ENCODE measurements at places on chromosomes 2 and 18.

DNA sequence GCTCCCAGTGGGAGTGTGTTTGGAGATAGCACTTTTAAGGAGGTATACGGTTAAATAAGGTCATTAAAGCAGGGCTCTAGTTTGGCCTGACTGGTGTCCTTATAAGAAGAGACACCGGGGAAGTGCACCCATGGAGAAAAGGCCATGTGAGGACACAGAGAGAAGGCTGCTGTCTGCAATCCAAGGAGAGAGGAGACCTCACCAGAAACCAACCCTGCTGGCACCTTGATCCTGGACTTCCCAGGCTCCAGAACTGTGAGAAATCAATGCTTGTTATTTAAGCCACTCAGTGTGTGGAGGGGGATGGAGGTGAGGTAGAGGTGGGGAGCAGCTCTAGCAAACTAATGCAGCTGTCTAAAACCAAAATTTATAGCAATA is 62.0 kb downstream of the RPL31 start:
- H3K4me3 ChIP-seq, result no peak overlapping the region
- H3K36me3 ChIP-seq, result peaks cover 3% of the 10 kb centered on the region
- peaks cover 2% of the 10 kb centered on the region for H3K27me3 ChIP-seq

- H3K4me3 ChIP-seq, result no peak overlapping the region
- no peaks in the 10 kb centered on the region for H3K27me3 ChIP-seq
These were observed 90.5 kb upstream of the FN1 start for GRCh38 chr2:215526341-215526740.

DNA sequence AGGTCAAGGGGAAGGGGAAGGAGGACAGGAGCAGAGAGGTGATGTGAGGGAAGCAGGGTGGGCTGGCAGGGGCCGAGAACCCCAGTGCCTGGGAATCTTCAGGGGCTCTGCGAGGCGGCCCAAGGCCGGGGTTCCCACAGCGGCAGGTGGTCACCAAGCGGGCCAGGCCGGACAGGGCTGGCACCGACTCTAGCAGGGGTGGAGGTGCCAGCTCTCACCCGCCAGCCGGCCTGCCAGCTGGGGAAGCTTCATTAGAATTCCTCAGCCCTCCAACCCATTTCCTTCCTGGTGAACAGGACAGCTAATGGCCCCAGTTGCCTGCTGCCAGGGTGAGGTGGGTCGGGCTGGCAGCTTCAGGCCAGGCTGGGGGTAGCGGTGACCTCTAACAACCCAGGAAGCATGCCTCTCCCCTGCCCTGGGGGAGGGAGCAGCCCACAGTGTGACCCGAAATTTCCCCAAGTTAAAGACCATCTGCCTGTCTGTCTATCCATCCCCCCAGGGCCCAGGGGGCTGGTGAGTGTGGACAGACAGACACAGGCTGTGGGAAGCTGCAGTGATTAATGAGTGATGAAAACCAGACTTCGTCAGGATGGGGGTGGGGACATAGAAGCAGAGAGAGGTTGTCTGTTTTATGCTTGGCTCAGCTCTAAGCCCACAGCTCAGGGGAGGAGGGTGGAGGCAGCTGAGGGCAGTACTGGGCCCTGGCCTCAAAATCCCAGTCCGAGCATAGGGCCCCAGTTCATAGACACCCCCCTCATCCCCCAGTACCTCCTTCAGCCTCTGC is 144.1 kb downstream of the ZFP36L2 start:
- no peak overlapping the region for H3K27ac ChIP-seq
- H3K27me3 ChIP-seq, result peaks cover 2% of the 10 kb centered on the region
- DNase-seq, result no peak
- no peaks in the 10 kb centered on the region for H3K36me3 ChIP-seq

DNA sequence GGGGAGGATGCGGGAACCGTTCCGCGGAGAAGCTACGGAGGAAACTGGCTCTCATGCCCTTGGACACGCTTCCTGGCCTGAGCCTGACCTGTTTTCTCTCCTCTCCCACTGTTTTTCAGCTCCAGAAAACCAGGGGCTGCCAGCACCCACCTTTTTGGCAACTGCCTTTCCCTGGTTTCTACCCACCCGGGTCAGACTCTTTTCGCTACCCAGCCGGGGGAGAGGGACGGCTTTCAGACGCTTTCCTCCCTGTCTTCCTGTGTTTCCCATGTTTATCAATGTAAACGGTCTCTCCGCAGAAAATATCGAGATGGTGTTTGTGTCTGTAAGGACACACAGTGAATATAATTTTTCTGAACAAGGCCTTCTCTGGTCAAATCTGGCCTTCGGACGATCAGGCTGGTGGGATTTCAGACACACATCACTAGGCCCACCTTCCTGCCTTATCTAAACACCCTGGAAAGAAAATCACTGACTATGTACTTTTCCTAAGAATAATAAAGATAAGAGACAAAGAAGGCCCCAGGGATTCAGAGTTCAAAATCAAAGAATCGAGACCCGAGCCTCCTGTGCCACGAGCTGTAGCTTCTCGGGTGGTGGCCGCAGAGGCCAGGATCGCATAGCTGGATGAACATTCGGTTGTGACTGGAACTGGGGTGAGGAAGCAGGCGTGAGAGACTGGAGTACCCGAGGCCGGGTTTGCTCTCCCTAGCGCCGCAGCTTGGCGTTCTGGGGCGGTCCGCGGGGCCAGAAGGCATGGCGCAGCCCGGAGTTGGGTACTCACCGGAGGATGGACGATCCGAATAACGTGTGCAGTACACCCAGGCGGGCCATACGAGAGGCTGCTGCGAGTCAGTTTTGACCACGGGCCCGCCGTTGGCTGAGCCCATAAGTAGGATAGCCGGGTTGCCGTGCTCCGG is 1.7 kb downstream of the EN1 start:
- H3K36me3 ChIP-seq, result no peaks in the 10 kb centered on the region
- peak overlapping the region; percentile 71 for H3K4me3 ChIP-seq
- no peak overlapping the region for H3K27ac ChIP-seq
- peaks cover 51% of the 10 kb centered on the region for H3K27me3 ChIP-seq
- DNase-seq, result no peak

DNA sequence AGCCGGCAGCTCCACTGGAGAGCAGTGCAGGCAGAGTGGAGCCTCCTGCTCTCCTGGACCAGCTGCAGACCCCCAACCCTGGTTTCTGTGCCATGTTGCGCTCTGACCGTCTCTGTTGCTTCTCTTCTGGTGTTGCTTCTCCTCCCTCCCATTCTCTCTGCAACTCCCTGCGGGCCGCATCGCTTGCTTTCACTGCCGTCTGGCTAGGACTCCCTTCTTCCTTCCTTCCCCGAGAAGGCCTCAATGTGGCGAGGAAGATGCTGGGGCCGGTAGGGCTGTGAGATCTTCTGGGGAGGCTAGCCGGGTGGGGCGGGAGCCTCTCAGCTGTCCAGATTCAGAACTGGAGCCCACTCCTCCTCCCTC is 6.2 kb downstream of the DNAJB2 start:
- peaks cover 24% of the 10 kb centered on the region for H3K4me1 ChIP-seq
- H3K36me3 ChIP-seq, result no peaks in the 10 kb centered on the region
- no peak for DNase-seq
- H3K27ac ChIP-seq, result peak overlapping the region; percentile 41
- peak overlapping the region; percentile 55 for H3K4me3 ChIP-seq
- H3K27me3 ChIP-seq, result peaks cover 1% of the 10 kb centered on the region

DNA sequence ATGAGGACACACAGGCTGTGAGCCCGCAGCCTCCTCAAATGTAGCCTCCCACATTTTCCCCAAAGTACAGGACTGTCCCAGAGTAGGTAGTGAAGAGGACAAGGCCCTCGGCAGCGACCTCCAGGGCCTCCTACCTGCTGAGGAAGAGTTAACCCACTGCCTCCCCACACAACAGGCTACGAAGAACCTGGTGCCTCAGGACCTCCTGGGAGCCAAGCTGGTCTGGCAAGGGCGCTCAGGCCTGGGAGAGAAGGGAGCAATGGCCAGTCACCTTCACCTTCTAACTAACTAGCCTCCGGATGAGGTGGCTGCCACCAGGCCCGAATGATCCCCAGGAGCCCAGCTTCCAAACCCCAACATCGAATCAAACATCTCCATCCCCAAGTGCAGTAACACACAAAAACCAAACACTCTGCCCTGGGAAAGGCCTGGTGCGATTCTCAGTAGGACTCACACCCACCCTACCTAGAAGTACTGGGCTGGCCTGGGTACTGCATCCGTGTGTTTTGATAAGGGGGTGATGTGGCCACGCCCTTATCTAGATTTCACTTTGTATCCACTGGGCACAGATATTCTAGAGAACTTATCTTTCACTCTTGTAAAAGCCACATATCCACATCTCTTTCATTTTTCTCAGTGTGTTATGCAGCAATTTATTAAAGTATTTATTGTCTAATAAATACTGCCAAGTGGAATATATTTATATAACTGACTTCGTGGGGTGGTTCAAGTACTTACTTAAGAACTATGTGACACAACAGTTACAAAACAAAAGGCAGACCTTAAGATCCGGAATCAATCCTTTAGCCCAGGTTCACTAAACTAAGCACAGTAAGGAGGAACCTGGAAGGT is 9.7 kb downstream of the ERFE start:
- H3K27me3 ChIP-seq, result peaks cover 18% of the 10 kb centered on the region
- H3K27ac ChIP-seq, result no peak overlapping the region
- no peak for DNase-seq

- peaks cover 9% of the 10 kb centered on the region for H3K36me3 ChIP-seq
- H3K4me3 ChIP-seq, result no peak overlapping the region
- DNase-seq, result no peak
- H3K4me1 ChIP-seq, result peaks cover 8% of the 10 kb centered on the region
- H3K27ac ChIP-seq, result no peak overlapping the region
- H3K27me3 ChIP-seq, result peaks cover 2% of the 10 kb centered on the region
These were observed 361.2 kb downstream of the ZNF516 start for GRCh38 chr18:76133873-76134272.

GRCh38 chr2:119464981-119465380 is 33.3 kb downstream of the TMEM37 start:
- H3K27me3 ChIP-seq, result no peaks in the 10 kb centered on the region
- no peak overlapping the region for H3K27ac ChIP-seq
- no peaks in the 10 kb centered on the region for H3K4me1 ChIP-seq
- H3K4me3 ChIP-seq, result no peak overlapping the region

DNA sequence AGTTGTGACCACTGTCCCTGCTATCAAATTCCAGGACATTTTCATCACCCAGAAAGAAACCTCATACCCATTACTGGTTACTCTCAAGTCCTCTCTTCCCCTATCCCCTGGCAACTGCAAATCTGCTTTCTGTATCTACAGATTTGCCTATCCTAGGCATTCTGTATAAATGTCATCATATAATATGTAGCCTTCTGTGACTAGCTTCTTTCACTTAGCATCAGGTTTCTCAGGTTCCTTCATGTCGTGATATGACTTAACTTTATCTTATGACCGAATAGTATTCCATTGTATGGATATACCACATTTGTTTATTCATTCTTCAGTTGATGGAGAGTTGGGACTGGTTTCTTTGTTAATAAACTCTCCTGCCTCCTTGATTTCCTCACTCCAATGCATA is 60.5 kb downstream of the PMAIP1 start:
- no peak for DNase-seq
- no peaks in the 10 kb centered on the region for H3K4me1 ChIP-seq
- no peaks in the 10 kb centered on the region for H3K36me3 ChIP-seq
- H3K27me3 ChIP-seq, result no peaks in the 10 kb centered on the region
- no peak overlapping the region for H3K4me3 ChIP-seq
- H3K27ac ChIP-seq, result no peak overlapping the region

DNA sequence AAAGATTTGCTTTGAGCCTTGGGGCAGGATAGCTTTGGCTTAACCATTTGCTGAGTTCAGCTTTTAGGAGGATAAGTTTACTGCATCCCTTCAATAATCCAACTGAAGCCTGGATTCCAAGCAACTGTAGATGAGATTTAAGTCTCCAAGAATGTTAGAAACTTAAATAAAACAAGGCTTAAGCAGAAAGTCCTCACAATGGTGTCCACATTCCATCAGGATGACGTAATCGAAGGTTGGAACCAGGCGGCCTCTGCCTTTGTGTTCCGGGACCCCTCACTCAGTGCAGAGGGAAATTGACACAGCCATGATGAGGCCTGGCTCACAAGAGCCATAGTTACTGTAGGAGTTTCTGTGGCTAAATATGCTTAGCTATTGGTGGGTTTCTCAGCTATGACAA is 260.4 kb downstream of the LPIN1 start:
- no peaks in the 10 kb centered on the region for H3K4me1 ChIP-seq
- no peaks in the 10 kb centered on the region for H3K36me3 ChIP-seq
- DNase-seq, result no peak

DNA sequence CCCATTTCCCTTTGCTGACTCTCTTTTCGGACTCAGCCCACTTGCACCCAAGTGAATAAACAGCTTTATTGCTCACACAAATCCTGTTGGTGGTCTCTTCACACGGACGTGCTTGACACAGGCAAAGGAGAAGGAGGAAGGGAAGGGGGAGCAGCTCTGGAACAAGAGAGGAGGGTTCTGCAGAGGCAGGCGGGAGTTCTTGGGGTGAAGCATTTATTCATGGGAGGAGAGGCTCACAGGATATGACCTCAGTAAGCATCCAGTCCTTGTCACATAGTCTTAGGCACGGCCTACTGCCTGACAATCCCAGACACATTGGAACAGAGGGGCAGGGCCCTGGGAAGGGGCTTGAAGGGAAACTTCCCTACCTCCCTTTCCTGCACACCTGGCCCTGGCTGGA is 171.7 kb upstream of the HS6ST1 start:
- H3K4me1 ChIP-seq, result peaks cover 4% of the 10 kb centered on the region
- no peak overlapping the region for H3K27ac ChIP-seq
- peaks cover 3% of the 10 kb centered on the region for H3K27me3 ChIP-seq
- DNase-seq, result no peak
- no peaks in the 10 kb centered on the region for H3K36me3 ChIP-seq

GRCh38 chr2:147463881-147464520 is 380.8 kb upstream of the ACVR2A start:
- peaks cover 20% of the 10 kb centered on the region for H3K4me1 ChIP-seq
- H3K27ac ChIP-seq, result no peak overlapping the region
- H3K27me3 ChIP-seq, result peaks cover 2% of the 10 kb centered on the region
- no peak overlapping the region for H3K4me3 ChIP-seq
- DNase-seq, result no peak

- DNase-seq, result no peak
These were observed 367 bp downstream of the FBXO48 start for GRCh38 chr2:68466778-68467076.

GRCh38 chr2:6394276-6394675 is 471.4 kb downstream of the CMPK2 start:
- no peaks in the 10 kb centered on the region for H3K36me3 ChIP-seq
- no peak overlapping the region for H3K4me3 ChIP-seq
- no peak overlapping the region for H3K27ac ChIP-seq
- DNase-seq, result no peak
- H3K4me1 ChIP-seq, result peaks cover 10% of the 10 kb centered on the region
